ENCODE measurements at places on chromosomes 2 and 18.

- DNase-seq: peak; percentile 49
These were observed 6.8 kb downstream of the B4GALT6 start for GRCh38 chr18:31677592-31677991.

DNA sequence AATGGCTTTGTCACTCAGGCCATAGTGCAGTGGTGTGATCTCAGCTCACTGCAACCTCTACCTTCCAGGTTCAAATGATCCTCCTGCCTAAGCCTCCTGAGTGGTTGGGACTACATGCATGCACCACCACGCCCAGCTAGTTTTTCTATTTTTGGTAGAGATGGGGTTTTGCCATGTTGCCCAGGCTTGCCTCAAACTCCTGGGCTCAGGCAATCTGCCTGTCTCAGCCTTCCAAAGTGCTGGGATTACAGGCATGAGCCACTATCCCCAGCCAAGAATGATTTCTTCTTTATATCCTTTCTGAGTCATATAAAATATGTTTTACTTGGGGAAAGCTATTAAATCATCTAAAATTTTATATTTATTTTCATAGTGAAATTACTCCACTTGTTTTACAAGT, 61.3 kb downstream of the CYBRD1 start:
- DNase-seq: no peak

DNA sequence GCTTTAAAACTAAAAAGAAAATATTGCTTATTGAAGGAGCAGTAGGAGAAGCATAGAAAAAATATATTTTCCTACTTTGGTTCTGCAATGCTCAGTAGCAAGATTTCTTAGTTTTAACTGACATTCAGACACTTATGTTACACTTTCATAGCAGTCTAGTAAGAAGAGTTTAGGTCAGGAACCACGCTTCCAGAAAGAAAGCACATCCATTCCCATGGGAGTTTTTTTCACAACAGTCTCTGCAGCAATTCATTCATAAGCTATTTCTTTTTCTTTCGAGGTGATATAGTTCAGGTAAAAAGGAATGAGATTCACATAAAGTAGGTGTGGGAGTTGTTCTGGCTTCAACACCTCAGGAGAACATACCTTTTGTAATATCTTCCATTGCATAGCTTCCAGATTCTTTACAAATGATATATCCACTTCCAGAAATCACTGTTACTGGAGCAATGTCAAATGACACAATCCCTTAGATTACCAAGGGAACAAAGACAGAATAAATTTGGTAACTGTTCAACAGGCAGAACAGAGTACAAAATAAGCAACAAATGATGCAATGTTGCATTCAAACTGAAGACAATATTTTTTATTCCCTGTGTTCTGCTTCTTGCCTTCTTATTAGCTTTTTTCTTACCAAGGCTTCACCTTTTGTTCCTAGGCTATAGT, 95.2 kb upstream of the GULP1 start:
- no peak for DNase-seq

GRCh38 chr2:238269741-238270140, 18.7 kb downstream of the PER2 start:
- DNase-seq: no peak

- no peak for DNase-seq
These were observed 85.9 kb upstream of the PMAIP1 start for GRCh38 chr18:59813942-59814341.

DNA sequence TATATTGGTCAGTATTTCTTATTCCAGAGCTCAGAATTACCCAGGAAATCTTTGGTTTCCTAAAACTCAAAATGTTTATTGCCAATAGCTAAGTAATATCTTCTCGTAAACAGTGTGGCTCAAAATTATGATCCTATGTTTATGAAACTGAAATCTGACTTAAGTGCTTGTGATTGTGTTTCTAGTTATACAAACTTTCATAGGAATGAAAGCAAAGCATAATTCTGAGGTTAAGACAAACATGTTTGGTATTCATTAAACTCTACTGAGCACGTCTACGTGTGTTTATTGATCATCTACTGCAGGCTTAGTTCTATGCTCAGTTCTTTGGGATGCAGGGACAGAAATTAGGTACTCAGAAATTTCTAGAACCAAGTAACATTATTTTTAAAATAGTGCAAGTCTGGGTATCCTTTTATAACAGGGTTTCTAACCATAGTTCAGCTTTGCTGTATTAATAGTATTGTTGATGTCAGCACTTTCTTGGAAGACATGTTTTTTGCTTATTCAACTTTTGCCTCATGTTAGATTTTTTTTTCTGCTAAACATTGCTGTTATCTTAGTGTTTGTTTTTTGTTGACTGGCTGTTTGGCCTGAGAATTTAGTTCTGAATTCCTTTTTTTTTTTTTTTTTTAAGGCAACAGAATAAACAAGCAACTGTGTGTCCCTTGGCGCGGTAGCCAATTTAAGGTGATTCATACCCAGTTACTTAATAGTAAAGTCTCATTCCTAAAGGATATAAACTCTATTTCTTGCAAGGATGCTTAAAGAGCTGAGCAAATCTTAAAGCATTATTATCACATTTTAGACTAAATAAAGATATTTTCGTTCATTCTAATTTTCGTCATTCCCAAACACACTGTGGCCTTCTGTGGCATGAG, 31.3 kb downstream of the PTPRM start:
- no peak for DNase-seq
